HTR-8/SVneo (cell line): ENCODE measurements at places on chromosomes 2 and 18.

DNA sequence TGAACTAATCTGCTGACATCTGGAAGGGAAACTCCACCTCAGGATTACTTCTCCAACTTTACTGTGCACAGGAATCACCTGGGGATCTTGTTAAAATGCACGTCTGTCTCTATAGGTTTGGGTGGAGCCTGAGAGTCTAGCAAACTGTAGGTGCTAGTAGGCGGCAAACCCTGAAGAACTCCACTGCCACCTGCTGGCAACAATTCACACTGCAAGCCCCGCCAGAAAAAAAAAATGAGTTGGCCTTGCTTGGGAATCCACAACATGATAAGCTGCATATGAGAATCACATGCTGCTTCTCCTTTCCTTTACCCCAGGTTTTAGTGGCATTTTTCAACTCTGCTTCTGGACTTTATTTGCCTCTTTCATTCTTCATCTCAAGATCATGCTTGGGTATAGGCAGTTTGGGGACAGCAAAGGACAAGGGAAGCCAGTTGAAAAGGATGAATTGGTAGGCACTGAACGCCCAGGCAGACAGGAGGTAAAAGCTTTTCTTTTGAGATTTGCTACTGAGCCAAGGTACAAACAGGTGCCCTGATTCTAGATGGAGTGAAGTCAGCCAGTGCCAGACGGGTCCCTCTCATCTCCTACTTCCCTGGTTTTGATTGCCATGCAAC, 88.8 kb downstream of the VIT start:
- DNase-seq, result peak; percentile 72

GRCh38 chr2:5839550-5839949, 147.4 kb downstream of the SOX11 start:
- no peak for DNase-seq

DNA sequence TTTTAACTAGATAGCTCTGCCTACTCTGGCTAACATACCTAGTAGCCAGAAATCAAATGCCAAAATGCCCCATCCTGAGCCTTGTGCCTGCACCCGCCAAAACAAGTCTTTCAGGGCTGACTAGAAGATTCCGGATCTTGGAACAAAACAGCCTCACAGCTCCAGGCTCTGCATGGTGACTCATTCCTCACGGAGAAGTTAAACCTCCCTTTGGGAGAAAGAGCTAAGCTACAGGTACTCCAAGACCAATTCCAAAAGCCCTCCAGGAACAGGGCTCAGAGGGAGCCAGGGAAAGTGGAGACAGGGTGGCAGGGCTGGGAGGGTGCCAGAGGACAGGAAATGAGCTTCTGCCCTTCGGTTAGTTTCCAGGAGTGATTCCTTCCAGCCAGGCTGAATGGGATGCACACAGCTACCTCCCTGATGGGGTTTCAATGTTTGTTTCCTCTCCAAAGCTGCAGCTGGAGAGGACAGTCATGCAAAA, 295.6 kb downstream of the TNS1 start:
- no peak for DNase-seq

DNA sequence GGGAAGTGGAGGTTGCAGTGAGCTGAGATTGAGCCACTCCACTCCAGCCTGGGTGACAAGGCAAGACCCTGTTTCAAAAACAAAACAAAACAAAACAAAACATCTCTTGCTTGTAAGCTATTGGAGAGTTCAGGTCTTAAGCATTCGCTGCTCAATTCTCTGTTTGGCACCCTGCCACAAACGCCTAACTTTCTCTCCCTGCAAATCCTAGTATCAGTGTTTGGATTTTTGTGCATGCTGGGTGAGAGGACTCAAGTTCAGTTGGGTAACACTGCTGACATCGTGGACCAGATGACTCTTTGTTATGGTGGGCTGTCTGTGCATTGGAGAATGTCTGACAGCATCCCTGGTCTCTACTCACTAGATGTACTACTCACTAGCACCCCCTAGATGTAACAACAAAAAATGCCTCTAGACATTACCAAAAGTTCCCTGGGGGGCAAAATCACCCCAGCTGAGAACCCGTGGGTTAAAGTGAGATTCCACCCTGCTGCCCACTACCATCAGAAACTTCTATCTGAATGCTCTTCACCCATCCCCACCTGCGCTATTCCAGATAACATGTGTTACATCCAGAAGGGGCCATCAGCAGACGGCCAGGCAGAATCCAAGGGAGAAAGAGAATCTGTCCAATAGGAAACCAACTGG, 50.9 kb downstream of the CACNB4 start:
- no peak for DNase-seq

DNA sequence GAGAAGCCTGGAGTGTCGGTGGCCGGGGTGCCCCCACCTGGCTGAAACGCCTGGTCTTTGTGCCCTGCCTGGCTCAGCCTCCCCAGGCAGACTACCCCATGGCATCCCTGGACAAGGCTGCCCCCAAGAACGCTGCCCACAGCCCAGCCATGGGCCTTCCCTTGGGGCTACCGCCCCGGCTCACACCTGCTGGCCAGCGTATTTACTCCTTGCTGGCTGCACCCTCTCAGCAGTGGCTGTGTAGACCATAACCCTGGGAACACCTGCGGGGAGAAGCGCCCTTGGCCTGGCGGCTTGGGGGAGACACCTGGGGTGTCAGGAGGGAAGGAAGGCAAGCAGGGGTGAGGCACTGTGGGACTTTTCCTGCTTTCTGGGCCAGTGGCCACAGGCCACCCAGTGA, 17.3 kb downstream of the CAPN10 start:
- DNase-seq, result no peak

DNA sequence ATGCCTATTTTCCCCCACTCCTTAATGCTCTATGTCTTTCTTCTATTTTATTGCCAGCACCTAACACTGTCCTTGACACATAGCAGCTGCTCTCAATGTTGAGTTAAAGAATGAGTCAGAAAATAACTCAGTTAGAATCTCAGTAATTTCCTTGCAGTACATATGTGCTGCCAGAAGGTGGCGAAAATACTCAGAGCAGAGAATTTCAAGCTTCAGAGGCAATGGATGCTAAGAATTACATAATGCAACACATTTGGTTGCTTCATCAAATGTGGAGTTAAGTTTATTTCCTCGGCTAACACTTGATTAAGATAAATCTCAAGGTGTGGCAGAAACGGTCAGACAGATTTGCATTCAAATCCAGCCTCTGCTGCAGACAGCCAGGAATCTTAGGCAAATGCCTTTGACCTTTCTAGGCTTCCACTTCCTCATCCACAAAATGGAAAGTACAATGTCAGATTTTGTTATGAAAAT, 105.6 kb downstream of the VSNL1 start:
- peak; percentile 62 for DNase-seq

DNA sequence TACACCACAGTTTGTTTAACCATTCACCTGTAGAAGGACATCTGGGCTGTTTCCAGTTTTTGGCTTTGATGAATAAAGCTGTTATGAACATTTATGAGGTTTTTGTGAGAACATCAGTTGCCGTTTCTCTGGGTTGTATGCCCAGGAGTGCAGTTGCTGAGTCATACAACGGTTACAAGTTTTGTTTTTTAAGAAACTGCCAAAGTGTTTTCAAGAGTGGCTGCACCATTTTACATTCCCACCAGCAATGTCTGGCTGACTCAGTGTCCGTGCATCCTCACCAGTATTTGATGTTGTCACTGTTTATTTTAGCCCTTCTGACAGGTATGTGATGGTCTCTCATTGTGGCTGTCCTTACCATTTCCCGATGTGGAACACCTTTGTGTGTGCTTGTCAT, 48.0 kb upstream of the GPR17 start:
- DNase-seq, result no peak

- DNase-seq, result no peak
Observed at GRCh38 chr18:24022161-24022560, 7.6 kb downstream of the TTC39C start.

- DNase-seq, result no peak
Observed at GRCh38 chr18:74292541-74292858, 737 bp upstream of the CYB5A start.

DNA sequence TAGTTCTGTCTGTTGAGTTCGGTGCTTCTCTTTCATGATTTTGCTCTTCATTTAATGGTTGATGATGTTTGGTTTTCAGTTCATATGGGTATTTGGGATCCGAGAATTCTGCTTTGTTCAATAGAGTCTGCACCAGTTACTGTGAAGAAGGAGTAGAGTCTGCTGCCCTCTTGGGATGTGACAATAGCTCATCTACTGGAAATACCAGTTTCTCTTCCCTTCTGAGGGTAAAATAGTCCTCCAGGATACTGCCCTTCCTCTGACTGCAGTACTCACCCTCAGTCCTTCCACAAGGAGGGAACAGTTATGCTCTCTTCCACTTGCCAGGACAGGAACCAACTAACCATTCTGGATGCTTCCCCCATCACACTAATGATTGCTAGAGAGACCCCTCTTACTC, 12.5 kb upstream of the TNFAIP6 start:
- no peak for DNase-seq

DNA sequence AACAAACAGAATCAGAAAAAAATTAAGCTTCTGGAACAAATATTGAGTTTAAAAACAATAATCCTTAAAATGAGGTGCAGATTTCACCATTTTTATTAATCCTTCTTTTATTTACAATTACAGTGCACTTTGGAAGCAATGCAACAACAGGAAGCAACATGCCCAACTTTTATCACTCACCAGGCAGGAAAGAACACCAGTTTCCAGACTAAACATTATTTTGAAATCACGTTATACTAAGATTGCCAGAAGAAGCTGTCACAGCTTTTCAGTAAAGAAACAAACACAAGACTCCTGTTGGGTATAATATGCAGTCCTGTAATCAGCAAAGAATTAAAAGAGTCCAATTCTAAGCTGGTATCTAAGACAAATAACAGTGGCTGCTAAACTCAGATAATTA, 137.9 kb upstream of the ZC3H15 start:
- DNase-seq, result no peak

GRCh38 chr2:142347751-142348150, 216.9 kb upstream of the LRP1B start:
- no peak for DNase-seq

DNA sequence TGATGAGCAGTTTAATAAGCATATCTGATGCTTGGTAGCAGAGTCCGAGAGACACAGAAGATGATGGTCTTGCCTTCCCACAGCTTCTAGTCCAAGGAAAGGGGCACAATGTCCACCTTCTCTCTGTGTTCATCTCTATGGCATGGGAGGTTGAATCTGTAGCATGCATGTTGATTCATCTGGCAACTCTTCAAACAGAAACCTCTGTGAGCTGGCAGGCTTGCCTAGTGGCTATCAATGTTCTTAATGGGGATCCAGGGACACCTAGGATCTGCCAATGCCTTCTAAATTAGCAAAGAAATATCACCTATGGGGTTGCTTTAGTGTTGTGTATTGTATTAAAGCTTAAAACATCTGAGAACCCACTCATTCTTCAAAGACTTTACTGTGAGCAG, 170.8 kb downstream of the INO80D start:
- no peak for DNase-seq

DNA sequence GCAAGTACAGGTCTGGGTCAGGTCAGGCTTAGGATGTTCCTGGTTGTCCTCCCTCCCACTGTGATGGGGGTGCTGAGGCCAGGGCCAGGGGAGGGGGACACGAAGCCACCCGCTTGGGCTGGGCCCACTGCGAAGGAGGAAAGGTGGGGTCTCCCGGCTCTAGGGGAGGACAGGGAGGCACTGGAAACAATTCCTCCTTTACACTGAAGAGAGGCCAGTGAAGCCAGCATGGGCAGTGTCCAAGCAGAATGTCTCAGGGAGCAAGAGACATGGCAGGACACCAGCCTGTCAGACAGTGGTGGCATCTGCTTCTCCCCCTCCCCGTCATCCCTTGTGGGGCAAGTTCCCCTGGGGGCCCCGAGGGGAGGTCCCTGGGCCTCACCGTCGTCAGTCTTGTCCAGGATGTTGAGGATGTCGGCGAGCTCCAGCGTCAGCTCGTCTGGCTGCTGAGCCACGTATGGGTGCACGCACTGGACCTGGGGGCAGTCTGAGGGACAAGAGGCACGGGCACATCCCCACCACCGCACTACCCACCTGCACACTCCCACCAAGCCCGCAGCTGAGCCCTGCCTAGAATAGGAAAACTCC, 10.8 kb downstream of the SNORC start:
- no peak for DNase-seq

- no peak for DNase-seq
Observed at GRCh38 chr2:30736461-30737325, 70.6 kb downstream of the CAPN13 start.

DNA sequence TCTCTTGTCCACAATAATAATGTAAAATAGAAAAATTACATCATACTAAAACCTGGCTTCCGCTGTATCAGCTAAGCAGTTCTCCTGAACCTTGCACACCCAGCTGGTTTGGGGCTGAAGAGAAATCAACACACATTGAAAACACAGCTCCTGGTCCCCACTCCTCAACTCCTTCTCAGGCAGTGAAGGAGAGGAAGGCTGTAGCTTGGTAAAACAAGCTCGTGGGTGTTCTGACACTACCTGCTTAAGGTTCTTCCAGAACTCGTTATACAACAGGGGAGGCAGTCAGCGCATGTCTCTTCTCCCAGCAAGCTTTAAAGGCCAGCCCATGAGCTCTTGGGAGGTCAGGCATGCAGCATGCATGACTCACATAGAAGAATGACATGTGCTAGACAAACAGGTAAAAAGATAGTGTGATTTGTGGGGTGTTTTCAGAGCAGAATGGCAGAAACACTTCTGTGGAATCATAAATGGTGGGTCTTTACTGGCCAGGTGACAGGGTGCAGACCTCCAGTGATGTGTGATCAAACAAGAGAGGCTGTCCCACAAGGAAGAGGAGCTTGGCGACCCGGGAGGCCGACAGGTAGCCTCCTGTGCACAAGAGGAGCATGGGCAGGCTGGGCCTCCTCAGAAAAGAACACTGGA, 69.1 kb downstream of the UXS1 start:
- DNase-seq, result no peak

- DNase-seq, result no peak
Observed at GRCh38 chr2:160694631-160695030, 201.0 kb upstream of the RBMS1 start.

GRCh38 chr2:137179542-137179941, 414.2 kb downstream of the THSD7B start:
- no peak for DNase-seq

DNA sequence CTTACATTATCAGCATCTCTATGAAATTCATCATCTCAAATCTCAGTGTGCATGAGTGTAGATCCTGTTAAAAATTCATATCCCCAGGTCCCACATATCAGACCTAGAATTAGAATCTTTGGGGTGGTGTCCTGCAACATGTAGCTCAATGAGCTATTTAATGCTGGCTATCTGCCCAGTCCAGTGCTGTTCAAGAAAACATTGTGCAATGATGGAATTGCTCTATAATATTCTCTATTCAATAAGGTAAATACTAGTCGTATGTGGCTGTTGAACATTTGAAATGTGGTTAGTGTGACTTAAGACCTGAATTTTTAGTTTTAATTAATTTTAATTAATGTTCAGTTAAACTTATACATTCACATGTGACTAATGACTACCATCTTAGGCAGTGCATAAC, 127.4 kb downstream of the NOL4 start:
- DNase-seq, result no peak

- DNase-seq, result peak; percentile 43
Observed at GRCh38 chr18:77000527-77000926, 132.1 kb downstream of the MBP start.

DNA sequence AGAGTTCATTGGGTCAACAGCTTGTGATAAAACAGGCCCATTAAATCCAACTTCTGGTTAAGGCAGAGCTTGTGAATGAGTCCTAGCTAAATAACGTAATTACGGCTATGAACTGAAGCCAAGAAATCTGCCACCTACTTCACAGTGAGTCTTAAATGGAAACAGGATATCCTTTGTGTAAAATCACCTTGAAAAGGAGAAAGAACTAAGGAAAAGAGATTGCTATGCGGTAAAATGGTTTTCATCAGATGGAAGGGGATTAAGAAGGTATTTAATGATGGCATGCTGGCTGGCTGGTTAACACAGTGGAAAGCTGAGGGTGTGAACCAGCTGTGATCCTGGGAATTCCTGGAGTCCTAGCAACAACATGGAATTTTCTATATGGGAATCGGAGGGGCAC, 156.6 kb downstream of the DOK6 start:
- DNase-seq, result no peak
